ENCODE measurements at places on chromosomes 4 and X.

DNA sequence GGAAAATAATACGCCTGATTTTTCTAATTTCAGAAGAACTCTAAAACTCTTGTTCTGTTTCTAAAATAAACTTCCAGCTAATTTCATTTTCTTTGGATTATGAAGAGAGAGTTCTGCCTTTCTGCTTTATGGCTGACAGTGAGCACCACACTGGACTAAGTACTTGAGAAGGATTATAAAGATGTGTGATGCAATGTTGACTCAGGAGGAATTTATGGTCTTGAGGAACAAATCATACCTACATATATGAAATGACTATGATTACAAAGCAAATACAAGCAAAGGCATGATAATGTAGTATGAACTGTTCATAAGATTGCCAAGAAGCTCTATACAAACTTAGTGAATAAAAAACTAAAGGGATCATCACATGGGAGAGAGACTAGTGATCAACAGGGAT, 13.0 kb upstream of the SLC25A5 start:
- no peak for DNase-seq

DNA sequence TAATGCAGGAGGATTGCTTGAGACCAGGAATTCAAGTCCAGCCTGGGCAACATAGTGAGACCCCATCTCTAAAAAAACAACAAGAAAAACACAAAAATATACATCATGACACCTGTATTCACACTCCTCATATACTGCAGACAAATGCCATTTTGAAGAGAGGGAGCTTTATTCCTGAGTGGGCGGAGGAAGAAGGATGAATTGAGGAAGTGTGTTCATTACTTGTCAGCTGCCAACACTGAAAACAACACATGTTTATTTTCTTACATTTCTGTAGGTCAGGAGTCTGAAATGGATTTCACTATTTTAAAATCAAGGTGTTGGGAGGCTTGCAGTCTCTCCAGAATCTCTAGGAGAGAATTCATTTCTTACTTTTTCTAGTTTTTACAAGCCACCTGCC, 47.2 kb upstream of the CD99 start:
- DNase-seq = no peak

- DNase-seq = no peak
Observed at GRCh38 chrX:152299787-152300186, 151.3 kb downstream of the GABRA3 start.

DNA sequence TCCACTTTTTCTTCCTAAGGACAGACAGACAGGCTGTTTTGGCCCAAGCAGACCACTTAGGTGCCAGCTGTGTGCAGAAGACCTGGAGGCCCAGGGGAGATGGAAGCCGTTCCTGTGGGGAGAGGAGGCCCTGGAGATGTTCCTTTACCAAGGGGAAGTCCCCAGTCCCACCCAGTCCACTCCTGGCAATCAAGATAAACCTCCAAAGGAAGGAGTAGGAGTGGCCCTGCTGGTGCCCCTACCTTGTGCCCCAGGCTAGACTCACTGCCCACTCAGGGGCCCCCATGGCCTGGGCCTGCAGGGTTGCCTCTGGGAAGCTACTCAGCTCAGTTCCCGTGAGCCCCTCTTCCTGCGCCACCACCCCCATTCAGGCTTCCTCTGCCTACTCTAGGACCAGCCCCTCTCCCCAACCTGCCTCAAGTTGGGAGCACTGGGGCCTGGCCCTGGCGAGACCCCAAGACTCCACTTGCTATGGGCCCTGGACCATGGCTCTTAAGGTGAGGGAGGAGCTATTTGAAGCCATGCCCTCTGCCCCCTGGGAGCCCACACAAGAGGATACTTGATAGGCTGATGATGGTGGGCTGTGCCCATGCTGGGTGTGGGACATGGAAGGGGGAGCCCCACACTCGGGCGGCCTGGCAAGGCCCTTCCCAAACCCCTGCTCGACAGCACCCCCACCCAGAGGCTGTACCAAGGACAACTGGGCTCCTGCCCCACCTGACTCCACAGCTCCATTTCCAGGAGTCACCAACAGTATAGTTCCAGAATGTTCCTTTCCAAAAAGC, 24.8 kb upstream of the RNF4 start:
- no peak for DNase-seq

DNA sequence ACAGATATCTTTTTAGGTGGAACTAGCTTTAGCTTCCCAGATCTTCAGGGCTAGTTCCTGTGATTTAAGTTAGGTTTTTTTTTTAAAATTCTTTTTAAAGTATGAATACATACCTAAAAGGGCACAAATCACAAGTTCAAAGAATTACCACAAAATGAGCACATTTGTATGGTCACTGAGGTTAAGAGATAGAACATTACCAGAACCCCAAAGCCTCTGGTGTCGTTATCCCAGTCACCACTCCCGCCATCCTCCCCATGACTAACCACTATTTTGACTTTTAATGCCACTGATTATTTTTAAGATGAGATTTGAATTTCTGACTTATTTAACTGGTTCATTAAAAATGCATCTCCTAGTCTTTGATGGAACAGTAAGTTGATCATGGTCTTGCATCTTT, 5.4 kb downstream of the PGK1 start:
- no peak for DNase-seq

- DNase-seq = no peak
Observed at GRCh38 chrX:23883737-23884354, 23.9 kb downstream of the APOO start.

DNA sequence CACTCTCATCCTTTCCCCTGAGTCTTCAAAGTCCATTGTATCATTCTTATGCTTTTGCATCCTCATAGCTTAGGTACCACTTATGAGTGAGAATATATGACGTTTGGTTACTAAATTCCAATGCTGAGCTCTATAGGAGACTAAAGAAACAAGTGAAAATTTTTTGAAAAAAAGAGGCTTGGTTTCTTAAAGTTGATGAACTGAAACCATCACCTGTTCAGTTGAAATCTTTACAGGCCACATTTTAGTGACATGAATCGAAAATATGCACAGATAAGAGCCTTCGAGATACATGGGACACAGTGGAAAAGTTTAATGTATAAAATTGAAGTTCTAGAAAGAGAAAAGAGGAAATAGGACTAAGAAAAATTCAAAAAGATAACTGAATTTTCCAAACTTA, 195.8 kb downstream of the GPM6A start:
- DNase-seq = no peak

GRCh38 chr4:75699299-75699698, 25.1 kb upstream of the USO1 start:
- no peak for DNase-seq

DNA sequence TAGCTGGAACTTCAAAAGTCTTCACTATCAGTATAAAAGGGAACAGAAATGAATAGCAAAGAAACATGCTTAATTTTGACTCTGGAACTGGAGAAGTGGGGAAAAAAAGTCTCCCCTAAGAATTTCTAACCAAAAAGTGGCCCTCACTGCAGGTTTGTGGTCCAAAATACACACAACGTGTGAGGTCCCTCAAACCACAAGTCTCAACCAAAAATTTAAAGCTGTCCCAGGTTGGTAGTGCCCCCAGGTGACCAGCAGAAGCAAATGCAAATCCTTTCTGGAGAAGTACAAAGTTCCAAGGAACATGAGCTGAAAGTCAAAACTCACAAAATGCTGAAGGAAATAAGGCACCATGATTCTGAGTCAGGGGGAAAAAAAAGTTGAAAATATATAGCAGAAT, 23.6 kb upstream of the VAMP7 start:
- DNase-seq = no peak

- DNase-seq = no peak
Observed at GRCh38 chr4:43345323-43345925, 452.9 kb downstream of the GRXCR1 start.

DNA sequence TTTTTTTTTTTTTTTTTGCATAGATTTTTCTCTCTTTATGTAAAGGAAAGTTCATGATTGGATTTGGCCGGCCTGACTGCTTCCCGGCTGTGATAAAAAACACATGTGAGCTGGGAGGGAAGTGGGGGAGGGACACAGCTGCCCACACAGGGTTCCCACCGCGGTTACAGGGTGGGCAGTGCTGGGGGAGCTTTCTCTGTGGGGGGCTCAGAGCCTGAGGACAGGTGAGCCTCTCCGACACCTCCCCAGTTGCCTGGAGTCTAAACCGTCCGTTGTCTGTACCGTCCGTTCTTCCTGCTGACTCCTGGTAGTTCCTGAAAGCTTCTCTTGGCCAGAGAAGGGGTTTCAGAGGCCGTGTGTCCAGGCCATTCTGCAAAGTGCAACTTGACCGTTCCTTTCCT, 21.8 kb downstream of the SHOX start:
- DNase-seq = no peak

- no peak for DNase-seq
Observed at GRCh38 chr4:184292877-184293276, 75.2 kb upstream of the ENPP6 start.

DNA sequence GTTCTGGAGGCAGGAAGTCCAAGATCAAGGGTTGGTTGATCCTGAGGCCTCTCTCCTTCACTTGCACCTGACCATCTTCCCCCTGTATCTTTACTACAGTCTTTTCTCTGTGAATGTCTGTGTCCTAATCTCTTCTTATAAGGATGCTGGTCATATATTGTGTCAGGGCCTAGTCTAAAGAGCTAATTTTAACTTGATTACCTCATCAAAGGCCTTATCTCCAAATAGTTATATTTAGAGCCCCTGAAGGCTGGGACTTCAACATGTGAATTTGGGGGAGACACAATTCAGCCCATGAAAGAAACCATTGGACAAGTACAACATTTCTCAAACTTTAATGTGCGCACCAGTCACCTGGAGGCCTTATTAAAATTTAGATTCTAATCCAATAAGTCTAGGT, 62.8 kb upstream of the DYNLT3 start:
- DNase-seq = no peak

- no peak for DNase-seq
Observed at GRCh38 chr4:121720109-121720508, 23.3 kb upstream of the ANXA5 start.

GRCh38 chr4:76322236-76322635, 15.7 kb downstream of the STBD1 start:
- no peak for DNase-seq

GRCh38 chrX:68831405-68832100, 2.7 kb downstream of the EFNB1 start:
- no peak for DNase-seq

GRCh38 chr4:128358231-128358912, 70.8 kb upstream of the PGRMC2 start:
- no peak for DNase-seq

- no peak for DNase-seq
Observed at GRCh38 chr4:128322311-128322710, 34.7 kb upstream of the PGRMC2 start.

- DNase-seq = no peak
Observed at GRCh38 chr4:146273204-146273901, 59.0 kb downstream of the REELD1 start.

GRCh38 chr4:25421816-25422525, 44.9 kb downstream of the ANAPC4 start:
- DNase-seq = no peak

- no peak for DNase-seq
Observed at GRCh38 chrX:135497736-135498135, 22.7 kb upstream of the INTS6L start.

- DNase-seq = no peak
Observed at GRCh38 chr4:79904331-79904730, 168.7 kb downstream of the ANTXR2 start.

GRCh38 chr4:135418353-135418752, 1216.8 kb upstream of the PABPC4L start:
- DNase-seq = no peak

DNA sequence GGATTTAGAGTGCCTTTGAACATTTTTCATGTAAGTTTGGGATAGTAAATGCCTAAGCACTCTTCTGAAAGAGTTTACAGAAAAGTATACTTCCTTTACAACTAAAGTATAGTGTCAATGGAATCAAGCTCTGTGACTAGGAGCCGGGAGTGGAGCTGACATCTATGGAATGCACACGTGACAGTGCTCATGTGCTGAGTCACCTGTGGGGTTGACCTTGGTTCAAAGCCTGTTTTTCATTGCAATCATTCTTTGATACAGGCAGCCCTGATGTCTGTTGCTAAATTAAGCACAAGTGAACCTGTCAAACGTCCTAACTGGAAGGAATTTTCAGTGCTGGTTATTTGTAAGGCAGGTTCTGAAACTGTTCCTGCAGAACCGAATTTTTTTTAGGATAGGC, 82.5 kb downstream of the GPAT3 start:
- no peak for DNase-seq

GRCh38 chr4:182699201-182699600, 218.0 kb downstream of the DCTD start:
- DNase-seq = no peak

- no peak for DNase-seq
Observed at GRCh38 chr4:45971108-45971507, 152.7 kb downstream of the GABRG1 start.

- DNase-seq = no peak
Observed at GRCh38 chrX:30875957-30876356, 13.1 kb downstream of the TAB3 start.

- no peak for DNase-seq
Observed at GRCh38 chr4:163344147-163345125, 744 bp downstream of the NPY5R start.

GRCh38 chr4:37758226-37758625, 68.3 kb upstream of the PGM2 start:
- no peak for DNase-seq

GRCh38 chr4:185339941-185340340, 55.8 kb downstream of the LRP2BP start:
- DNase-seq = no peak

GRCh38 chrX:102976793-102977495, 39.9 kb downstream of the RAB40AL start:
- no peak for DNase-seq

DNA sequence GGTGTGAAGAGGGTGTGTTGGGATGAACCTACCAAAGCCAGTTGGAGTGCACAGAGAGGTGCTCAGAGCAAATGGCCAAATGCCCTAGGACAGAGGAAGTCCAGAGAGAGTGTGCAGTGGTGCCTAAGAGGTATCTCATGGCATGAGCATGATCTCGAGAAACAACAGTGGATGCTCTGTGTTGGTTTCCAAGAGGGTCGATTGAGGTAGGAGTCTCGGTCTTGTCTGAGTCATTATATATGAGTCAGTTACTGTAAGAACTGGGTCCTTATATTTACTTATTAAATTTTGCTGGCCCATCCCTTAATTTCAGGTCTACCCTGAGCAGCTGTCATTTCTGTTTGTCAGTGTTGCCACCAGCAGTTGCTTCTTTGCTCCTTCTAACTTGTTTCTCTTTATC, 86.6 kb upstream of the TMEM150C start:
- no peak for DNase-seq

DNA sequence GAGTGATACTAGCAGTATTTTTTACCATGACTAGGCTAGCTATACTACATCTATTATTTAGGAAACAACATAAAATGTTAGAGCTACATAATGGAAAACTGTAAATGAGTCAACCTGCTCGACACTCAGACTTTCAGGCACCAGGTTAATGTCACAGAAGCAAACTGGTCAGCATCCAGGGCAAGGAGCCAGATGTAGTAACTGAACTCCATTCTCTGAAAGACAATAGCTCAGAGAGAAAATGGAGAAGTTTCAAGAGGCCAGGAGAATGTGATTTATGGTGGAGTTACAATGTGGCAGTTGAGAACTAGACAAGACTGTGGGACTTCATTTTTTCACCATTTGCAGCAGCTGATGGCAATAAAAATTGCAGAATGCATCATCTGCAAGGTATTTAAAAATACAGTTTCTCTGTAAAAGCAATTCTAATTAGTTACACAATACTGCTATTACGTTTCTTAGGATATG, 342.7 kb upstream of the PABPC4L start:
- no peak for DNase-seq

GRCh38 chr4:112172180-112172579, 26.9 kb downstream of the FAM241A start:
- DNase-seq = no peak
